ENCODE measurements at places on chromosomes 11 and 22.

DNA sequence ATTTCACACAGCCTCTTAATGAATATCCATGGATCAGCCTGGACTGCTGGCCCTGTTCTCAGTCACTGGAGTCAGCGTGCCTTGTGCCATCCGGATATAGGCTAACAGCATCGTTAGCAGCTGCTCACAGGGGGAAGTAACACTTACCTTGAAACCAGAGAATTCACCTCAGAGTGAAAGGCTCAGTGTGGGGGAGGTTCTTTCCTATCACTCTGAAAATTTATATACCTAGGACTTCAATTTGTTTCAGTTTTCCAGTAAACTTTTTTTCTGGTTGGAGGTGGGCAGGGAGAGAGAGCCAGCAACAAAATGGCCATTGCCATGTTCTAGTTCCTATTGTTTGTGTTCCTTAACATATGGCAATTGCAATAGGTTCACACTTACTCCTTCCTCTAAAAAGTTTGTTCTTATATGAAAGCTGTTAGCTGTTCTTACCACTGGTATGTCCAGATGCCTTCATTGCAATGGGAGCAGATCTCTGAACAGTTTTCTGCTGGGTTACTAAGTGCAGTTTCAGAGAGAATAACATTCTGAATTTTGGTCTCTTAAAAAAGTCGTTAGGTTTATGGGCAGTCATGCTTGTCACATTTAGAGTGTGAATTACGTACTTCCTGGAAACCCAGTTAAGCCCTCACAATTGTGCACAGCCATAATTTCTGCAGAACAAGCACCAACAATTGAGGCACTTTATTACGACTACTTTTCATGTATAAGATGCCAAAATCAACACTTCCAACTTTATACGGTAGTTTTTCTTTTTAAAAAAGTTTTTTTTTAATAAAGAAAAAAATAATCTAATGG lies 247.6 kb downstream of the CADM1 start:
- no peak for DNase-seq

GRCh38 chr11:96817482-96818399 lies 427.9 kb downstream of the JRKL start:
- no peak for DNase-seq

DNA sequence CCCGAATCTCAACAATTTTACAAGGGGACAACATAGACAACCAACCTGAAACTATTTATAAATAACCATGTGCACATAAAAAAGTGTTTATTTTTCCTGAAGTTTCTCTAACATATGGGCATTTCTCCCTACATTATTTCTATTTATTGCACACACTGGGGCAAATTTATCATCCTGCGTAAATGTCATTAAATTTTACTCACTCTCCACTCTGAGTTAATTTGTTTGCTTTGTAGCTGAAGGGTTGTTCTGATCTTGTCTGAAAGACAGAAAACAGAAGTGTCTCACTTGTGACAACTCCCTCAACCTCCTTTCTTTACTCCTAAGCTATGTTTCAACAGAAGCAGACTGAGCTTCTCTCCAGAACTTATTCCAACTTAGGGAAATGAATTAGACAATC lies 194.2 kb downstream of the HIPK3 start:
- DNase-seq = no peak

GRCh38 chr11:26584818-26585217 lies 12.8 kb upstream of the MUC15 start:
- DNase-seq = no peak

- DNase-seq = no peak
These were observed 42.6 kb downstream of the ACER3 start for GRCh38 chr11:76903325-76903724.

DNA sequence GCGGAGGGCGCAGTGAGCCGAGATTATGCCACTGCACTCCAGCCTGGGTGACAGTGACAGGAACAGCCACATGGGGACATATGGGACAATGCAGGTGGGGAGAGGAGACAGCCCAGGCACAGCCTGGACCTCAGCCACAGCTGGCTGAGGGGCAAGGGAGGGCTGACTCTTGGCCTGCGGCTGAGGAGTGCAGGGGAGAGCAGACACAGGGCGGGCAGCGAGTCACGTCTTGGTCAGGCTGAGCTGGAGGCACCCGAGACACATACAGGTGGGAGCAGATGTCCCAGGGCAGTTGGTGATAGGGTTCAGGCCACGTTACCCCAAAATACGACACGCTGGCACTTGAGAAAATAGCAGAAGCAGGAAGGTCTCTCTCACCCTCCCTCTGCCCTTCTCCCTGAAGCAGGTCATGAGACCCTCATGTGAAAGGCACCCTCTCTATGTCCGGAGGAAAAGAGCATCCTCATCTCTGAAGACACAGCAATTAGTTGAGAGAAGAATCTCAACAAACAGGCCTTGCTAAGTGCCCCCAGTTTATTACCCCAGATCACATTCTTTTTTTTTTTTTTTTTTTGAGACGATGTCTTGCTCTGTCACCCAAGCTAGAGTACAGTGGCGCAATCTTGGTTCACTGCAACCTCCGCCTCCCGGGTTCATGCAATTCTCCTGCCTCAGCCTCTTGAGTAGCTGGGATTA lies 10.5 kb downstream of the KIAA0930 start:
- no peak for DNase-seq

DNA sequence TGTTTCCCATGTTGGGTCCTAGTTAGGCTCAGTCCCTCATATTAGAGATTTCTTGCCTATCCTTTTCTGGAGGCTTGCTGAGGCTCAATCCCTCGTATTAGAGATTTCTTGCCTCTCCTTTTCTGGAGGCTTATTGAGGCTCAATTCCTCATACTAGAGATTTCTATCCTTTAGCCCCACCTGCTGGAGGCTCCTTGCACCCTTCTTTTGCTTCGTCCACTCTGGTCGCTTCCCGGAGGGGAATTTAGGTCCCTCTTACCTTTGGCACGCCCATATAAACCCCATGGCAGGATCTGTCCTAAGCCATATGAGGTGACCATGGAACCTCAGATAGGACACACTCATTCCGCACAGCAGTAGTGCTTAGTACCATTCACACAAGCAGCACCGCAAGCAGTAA lies 15.9 kb downstream of the CYP2D6 start:
- no peak for DNase-seq

- no peak for DNase-seq
These were observed 642 bp upstream of the SEPTIN3 start for GRCh38 chr22:41968601-41969000.

GRCh38 chr22:27990451-27990840 lies 71.4 kb upstream of the PITPNB start:
- DNase-seq = no peak

Measured in GOT3 (cell line).